ENCODE measurements at places on chromosomes 1 and 21.

DNA sequence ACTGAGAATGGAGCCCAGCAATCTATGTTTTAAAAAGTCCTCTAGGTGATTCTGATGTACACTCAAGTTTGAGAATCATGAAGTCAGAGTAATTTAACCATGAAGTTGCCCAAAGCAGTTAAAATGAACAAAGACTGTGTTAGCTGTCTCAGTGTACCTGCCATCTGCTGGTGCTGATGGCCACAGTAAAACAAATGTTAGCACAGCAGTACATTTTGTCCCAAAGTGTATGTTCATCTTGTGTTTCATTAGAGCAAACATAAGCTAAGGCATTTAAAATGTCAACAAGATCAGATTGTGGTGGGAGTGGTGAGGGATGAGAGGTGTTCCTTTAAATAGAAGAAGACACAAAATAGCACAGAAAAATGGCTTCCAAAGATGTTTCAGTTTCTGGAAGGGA, 31.1 kb downstream of the FYB2 start:
- no peak for DNase-seq

- no peak for DNase-seq
These were observed 54.4 kb upstream of the BCL10 start for GRCh38 chr1:85330711-85331290.

DNA sequence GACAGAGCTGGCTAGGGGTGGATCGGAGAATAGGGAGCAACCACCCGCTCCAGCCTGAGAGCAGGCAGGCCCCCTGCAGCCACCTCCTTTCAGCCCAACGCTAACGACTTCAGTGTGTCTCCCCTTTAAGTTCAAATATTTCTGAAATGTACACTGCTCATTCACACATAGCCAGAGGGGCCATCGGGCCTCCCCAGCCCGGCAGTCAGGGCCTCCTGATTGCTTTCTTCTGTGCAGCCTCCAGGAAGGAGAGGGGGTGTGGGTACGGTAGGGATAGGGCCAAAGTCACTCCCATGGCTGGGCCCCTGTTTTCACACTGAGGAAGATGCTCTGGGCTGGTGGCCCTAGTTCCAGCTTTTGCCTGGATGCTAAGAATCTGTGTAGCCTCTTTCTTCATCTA, 64.8 kb downstream of the EPHB2 start:
- no peak for DNase-seq

DNA sequence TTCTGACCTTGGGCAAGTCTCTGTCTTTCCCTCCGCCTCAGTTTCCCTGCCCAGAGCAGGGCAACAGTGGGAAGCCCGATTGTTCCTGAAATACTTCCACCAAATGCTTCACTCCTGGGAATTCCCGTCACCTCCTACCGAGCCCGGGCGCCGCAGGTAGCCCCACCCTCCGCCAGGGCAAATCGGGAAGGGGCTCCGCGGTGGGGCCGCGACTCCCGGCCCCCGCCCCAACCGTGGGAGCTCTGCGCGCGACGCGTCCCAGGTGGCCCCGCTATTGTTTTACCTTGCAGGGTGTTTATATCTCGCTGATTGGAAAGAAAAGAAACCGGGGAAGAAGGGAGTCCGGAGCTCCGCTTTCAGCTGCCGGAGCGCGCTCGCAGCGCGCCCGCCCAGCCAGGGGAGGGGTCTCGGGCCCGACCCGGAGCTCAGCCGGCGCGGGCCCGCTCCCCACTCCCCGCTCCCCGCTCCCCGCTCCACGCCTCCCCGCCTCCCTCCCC, 407 bp downstream of the IGSF3 start:
- no peak for DNase-seq

DNA sequence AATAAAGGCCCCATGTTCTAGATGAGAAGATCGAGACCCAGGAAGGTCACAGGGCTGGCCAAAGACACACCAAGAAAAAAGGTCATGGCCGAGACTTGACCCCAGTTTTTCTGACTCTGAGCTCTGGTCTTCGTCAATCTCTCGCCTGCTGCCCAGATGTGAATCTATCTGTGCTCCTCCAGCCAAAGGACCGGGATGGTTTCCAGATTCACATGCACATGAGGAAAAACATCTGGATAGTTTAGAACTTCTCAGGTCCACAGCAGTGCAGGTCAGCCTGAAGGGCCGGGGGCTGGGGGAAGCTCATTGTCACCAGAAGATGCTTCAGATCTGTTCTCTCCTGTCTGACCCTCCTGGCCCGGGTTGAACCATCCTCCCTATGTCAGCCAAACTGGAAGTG, 49.0 kb downstream of the KCNN3 start:
- no peak for DNase-seq

- DNase-seq, result no peak
These were observed 84.2 kb downstream of the LACTBL1 start for GRCh38 chr1:22888320-22889075.

Measured in stimulated activated CD8-positive, alpha-beta memory T cell treated with anti-CD3 and anti-CD28 coated beads, Interleukin-4, amount 100 ng/mL, for 24 hours (primary cell).